ENCODE measurements at places on chromosomes 13 and 19. TPM values are rescaled to one million over a fixed set of nuclear protein-coding genes. Genes with fewer than 3 reads are reported as not detected.

- no peak for DNase-seq
These were observed 757.6 kb downstream of the LIG4 start for GRCh38 chr13:107457686-107458085.

GRCh38 chr13:84978851-84979250 is 820.4 kb downstream of the SLITRK6 start:
- DNase-seq, result no peak

GRCh38 chr13:79522583-79522982 is 41.6 kb downstream of the NDFIP2 start:
- no peak for DNase-seq

The GTPBP3 gene
- polyA plus RNA-seq, result 22.0 TPM

The INSR gene
- 13.1 TPM for polyA plus RNA-seq

All from muscle of arm (tissue), 14 donors.